ENCODE measurements at places on chromosomes 5 and 9.

- DNase-seq: no peak
Measured at GRCh38 chr5:17398431-17398830, 99.6 kb upstream of the TAF11L2 start.

GRCh38 chr5:151740958-151741373, 17.5 kb downstream of the ATOX1 start:
- no peak for DNase-seq

DNA sequence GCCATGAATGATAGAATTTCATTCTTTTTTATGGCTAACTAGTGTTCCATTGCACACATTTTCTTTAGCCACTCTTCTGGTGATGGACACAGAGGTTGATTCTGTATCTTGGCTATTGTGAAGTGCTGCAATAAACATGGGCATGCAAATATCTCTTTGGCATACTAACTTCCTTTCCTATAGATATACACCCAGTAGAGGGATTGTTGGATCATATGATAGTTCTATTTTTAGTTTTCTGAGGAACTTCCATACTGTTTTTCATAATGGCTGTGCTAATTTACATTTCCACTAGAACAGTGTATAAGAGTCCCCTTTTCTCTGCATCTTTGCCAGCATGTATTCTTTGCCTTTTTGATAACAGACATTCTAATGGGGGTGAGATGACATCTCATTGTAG, 50.4 kb upstream of the CDK5RAP2 start:
- no peak for DNase-seq

GRCh38 chr5:3107156-3107611, 355.7 kb upstream of the IRX2 start:
- no peak for DNase-seq

GRCh38 chr9:125932746-125933455, 185.7 kb downstream of the PBX3 start:
- DNase-seq: no peak

DNA sequence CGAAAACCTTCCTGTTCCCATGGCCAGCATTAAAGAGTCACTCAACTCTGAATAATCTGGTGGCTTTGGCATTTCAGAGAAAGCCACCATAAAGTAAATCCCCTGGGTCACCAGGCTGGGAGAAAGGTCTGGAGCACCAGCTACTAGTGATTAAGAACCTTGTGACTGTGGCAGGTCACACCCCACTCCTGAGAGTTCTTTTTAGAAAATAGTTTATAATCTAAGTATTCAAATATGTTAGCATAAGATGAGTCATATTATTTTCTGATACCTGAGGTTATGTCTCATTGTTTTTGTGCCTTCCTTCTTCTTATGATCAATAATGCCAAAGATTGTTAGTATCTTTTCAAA, 351.7 kb downstream of the ARRDC3 start:
- DNase-seq: no peak

- no peak for DNase-seq
Measured at GRCh38 chr5:53110156-53110555, 599 bp upstream of the MOCS2 start.

- DNase-seq: no peak
Measured at GRCh38 chr5:169290895-169291294, 10.0 kb downstream of the SLIT3 start.

DNA sequence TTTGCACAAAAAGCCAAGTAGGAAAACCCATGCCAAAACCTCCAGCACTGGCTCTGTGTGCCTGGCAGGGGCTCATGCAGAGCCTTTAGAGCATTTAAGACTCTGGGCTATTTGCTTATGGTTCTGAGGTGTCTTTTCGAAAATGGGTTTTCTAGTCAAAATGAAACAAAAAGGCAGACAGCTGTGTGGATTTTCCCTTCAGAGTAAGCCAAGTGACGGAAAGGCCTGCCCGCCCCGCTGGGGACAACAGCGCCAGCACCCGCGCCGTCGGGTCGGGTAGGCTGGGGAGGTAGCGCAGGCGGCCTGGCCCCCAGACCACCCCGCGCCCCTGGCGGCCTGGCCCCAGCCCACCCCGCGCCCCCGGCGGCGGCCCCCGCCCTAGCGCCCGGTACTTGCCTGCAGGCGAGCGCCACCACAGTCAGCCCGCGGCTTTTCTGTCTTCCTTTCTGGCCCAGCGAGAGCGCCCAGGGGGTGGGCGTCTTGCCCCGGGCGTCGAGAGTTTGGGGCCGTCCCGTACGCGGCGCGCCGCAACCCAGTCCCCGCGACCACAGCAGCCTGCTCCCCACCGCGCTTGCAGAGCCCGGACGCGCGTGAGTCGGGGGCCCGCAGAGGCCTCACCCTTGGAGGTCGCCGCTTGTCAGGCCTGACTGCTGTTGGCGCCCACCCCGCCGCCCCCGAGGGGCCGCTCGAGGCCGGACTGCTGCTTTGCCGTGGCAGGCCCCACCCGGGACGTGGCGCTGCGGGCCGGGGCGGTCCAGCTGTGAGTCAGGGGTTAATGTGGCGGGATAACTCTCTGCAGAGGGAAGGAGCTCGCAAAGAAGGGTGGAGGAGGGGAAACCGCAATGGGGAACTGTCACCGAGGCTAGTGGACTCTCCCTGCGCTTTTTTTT, at the start of gene TICAM2:
TICAM2 (minus strand) TSS at position 779 of the 890 bp plus-strand sequence. CDS start 21,223 bp downstream, outside the sequence.
- DNase-seq: peak; percentile 11

GRCh38 chr9:109733690-109734089, 46.3 kb upstream of the PALM2AKAP2 start:
- DNase-seq: no peak

GRCh38 chr9:78000221-78000620, 31.4 kb downstream of the GNAQ start:
- DNase-seq: no peak

DNA sequence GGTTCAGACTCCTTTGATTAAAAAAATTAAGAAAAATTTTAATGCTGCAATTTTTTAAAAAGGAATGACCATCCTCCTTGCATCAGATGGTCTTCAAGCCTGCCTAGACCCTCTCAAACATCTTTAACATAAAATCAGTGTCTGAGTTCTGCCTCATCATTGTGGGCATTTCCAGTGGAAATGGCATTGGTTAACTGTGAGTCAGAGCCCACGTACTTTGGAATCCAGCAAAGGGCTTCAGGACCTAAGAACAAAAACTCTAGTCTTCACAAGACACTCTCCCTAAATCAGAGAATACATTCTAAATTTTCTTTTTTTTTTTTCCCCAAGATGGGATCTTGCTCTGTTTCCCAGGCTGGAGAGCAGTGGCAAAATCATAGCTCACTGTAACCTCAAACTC, 9.4 kb upstream of the C5orf15 start:
- no peak for DNase-seq

GRCh38 chr9:126261584-126262356, 64.9 kb upstream of the MVB12B start:
- no peak for DNase-seq

DNA sequence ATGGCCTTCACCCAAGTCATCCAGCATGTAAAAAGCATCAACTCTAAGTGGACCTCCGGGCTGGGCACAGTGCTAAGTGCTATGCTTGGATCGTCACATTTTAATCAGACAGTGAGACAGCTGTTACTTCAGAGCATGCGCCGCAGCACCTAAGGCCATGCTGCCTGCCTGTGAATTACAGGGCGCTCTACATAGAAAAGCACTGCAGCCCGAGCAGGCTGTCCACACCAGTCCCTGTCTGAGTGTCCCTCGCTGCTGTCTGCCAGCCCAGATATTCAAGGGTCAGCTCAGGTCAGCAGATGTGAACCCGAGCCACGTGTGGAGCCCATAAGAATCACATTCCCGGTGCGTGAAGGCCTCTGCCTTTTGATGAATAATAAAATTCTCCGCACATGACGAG, 37.1 kb downstream of the AK8 start:
- no peak for DNase-seq

DNA sequence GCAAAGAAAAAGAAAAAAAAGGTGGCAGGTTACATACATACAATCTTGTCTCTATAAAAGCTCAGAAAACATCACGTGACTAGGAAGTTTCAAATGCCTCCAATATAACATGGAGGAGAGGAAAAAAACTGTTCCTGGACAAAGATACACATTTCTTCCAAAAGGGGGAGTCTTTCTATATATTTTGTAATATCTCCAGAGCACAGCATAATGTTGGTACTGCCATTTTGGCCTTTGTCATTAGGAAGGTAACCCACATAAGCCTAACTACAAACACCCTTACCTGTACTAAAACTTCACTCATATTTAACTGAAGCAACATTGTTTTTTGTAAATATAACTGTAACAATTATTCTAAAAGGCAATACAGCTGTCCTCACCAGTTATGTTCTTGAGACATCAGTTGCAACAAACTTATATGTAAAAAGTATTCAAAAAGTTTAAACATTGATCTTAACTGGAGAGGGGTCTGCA, 1.2 kb upstream of the BTF3 start:
- peak; percentile 81 for DNase-seq

DNA sequence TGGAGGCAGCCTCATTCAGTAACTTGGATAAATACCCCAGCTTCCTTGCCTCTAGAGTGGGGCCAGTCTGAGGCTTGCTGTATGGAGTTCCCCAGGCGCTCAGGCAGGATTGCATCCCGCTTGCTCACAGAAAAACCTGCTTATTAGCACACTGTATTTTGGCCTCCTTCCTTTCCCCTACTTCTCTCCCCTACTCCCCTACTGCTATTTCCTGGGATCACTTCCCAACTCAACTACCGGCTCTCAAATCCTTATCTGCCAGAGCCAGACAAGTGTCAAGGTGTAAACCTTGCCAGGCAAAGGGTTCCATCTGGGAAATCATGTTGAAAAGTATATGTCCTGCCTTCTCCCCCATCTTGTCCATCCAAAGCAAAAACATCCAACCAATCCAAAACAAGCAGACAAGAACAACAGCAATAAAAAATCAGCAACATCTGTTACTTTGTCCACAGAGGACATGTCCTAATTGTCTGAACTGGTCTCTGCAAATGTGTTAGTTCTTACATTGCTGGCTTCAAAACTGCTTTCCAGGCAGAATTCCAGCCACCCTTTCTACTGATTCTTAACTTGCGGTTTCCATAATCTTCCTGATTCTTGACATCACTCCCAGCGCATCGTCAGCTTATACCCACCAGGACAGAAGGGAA, 164.1 kb upstream of the SEMA6A start:
- DNase-seq: no peak

GRCh38 chr5:9482381-9482780, 63.5 kb downstream of the SEMA5A start:
- DNase-seq: no peak

- peak; percentile 24 for DNase-seq
Measured at GRCh38 chr5:159262472-159262858, 625 bp upstream of the UBLCP1 start.

GRCh38 chr5:62969409-62970120, 390.9 kb downstream of the LRRC70 start:
- no peak for DNase-seq

DNA sequence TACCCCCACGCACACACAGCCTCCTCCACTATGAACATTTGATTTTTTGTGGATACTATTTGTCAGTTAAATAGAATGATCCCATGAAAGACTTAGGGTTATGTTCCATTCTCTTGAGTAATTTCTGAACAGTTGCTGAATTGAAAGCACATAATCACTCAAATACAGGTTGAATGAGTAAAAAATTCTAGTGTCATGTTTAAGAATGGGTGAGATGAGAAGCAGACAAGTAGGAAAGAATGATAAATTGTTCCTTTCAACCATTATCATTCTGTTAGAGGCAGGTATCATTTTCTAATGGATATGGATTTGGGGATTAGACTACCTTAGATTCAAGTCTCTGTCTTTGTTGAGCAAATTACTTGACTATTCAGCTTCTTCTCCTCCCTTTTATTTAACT, 19.3 kb downstream of the RAD50 start:
- DNase-seq: no peak

DNA sequence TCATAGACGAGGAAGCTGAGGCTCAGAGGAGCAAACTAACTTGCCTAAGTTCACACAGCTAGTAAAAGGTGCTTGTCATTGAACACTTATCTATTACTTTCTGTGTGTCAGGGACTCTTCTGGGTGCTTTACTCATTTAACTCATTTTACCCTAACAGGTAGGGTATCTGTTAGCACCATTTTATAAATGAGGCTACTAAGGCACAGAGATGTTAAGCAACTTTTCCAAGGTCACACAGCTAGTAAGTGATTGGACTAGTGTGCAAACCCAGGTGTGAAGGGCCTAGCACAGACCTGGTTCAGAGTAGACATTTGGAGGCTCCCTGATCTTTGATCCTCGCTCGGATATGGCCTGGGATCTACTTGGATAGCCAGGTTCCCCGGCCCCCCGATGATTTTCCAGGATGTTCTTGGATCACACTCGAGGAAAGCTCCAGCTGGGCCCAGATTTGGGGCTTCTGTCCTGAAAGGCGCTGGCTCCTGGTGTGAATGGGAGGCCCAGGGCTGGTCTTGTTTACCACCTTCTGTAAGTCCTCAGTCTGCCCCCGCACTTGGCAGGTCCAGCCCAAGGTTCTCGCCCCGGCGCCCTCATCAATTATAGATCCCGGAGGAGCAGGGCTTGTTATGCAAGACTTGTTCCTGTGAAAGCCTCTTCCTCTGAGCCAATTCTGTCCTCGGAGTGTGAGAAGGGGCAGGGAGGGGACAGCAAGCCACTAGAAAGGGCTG, 37.5 kb downstream of the GSN start:
- DNase-seq: no peak

DNA sequence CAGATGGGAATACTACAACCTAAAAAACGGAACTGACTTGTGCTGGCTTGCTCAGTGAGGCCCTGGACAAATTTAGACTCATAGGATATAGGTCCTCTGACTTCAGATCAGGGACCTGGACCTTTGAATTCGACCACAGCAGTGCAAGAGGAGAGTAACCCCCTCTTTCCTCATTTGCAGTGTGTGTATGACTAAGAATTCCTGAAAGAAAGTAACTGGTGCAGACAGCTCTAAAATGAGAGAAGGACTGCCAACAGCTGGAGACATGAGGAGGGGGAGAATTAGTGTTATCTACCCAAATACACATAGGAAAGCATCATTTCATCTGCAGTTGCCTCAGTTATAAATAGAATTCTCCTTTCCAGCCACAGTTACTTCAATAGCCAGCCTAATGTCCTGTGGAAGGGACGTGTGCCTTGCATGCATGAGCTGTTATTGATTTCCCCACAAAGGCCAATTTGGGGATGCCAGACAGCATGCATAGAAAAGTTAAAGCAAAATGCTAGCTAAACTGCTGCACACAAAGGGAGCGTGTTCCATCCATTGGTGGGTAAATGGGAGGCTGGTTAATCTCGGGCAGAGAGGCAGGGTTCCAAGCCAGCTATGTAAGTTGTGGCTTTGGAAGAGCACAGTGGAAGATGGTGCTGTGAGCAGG, 442.7 kb downstream of the CDK5RAP2 start:
- DNase-seq: no peak

DNA sequence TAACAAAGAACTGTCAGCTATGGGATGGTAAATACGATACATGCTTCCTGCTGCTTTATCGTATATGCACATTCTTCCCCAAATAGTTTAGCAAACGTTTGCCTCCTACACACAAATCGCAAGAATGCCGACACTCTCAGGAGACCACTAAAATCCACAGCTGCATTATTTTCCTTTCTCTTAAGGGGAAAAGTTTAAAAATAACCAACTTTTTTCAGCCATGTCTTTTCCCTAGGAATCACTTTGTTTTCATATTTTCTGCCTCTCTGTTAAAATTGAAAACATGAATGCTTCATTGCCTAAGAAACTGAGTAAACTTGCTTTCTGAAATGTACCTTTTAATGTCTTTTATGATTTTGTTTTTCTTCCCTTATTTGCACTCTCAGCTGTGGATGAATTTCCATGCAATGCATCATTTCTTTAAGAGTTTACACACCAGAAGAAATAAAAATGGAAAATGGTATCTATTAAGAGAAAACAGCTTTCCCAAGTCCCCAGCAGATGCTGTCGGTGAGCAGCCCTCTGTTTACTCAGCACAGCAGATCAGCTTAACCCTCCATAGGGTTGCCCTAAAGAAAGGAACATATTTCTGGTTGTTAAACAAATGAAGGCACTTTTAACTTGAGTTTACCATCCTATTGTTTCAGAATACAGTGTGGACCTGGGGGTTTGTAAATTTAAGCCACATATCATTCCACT, 66.2 kb downstream of the IZUMO3 start:
- no peak for DNase-seq

All from NCI-H1105 treated with DMSO at 0.1 percent for 48 hours (cell line).